ENCODE measurements at places on chromosomes 12 and 14.

- no peak for DNase-seq
Measured at GRCh38 chr14:87676814-87677437, 316.1 kb downstream of the GALC start.

DNA sequence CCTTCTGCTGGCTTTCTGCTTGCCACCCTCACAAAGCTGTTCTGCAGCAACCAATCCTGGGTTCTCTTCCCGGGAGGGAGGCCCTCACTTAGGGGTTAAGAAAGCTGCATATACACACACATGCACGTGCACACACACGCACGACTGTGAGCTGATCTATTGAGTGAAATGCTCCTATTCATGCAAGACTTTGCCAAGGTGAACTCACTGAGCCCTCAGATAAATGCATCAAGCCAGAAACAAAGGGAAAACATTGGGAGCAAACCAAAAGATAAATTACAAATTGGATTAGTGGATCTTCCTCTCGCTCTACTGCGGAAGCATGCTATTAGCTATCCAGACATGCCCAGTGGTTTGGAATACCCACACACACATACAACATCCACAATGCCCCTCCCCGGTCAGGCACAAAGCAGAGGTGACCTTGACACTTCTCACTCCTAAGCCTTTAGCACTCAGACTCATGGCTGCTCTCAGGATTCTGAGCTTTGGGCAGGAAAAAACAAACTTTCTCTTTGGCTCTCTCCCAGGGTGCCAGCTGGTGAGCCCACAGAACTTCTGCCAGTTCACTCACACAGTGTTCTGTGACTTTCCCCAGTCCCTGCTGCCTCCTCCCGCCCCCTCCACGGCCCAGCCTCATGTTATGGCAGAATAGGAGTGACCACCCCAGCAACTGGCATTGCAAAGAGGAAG is 320.0 kb downstream of the DPF3 start:
- DNase-seq: no peak

GRCh38 chr12:12521044-12521485 is 41.6 kb downstream of the DUSP16 start:
- DNase-seq: no peak

DNA sequence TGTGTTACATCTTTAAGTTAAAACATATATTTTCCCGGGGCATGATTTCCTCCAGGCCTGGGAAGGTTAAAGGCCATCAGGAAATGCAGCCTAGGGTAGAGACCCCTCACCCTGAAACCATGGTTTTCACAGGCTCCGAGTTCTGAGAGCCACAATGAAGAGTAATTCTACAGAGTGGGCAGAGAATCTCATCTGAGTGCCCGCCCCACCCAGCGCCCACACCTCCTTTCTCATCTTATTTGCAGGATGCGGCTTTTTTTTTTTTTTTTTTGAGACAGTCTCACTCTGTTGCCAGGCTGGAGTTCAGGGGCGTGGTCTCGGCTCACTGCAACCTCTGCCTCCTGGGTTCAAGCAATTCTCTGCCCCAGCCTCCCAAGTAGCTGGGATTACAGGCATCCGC is 170.7 kb downstream of the FOXN3 start:
- no peak for DNase-seq

GRCh38 chr14:74491956-74492775 is 939 bp downstream of the NPC2 start:
- DNase-seq: no peak

- no peak for DNase-seq
Measured at GRCh38 chr12:53380794-53381730, 1.1 kb downstream of the SP1 start.

- DNase-seq: no peak
Measured at GRCh38 chr12:3950714-3951320, 77.6 kb upstream of the PARP11 start.

- peak; percentile 75 for DNase-seq
Measured at GRCh38 chr12:115354007-115354890, 670.3 kb upstream of the TBX3 start.

DNA sequence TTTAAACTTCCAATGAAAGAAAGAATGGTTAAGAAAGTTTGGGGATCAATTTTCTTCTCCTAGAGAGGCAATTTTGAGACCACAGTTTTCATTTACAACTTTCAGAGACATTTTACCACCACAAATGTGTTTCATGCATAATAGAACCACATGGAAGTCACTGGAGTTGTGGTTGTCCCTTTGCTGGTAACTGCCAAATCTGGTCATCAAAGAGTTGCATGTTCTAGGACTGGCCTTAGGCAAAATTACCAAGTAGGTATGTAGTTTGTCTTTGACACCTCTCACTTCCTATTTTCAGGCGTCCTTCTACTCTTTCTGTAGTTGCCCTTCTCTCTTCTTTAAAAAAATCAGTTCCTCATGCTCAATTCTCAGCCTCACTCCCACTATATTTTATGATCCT is 54.3 kb upstream of the TMX1 start:
- DNase-seq: no peak

DNA sequence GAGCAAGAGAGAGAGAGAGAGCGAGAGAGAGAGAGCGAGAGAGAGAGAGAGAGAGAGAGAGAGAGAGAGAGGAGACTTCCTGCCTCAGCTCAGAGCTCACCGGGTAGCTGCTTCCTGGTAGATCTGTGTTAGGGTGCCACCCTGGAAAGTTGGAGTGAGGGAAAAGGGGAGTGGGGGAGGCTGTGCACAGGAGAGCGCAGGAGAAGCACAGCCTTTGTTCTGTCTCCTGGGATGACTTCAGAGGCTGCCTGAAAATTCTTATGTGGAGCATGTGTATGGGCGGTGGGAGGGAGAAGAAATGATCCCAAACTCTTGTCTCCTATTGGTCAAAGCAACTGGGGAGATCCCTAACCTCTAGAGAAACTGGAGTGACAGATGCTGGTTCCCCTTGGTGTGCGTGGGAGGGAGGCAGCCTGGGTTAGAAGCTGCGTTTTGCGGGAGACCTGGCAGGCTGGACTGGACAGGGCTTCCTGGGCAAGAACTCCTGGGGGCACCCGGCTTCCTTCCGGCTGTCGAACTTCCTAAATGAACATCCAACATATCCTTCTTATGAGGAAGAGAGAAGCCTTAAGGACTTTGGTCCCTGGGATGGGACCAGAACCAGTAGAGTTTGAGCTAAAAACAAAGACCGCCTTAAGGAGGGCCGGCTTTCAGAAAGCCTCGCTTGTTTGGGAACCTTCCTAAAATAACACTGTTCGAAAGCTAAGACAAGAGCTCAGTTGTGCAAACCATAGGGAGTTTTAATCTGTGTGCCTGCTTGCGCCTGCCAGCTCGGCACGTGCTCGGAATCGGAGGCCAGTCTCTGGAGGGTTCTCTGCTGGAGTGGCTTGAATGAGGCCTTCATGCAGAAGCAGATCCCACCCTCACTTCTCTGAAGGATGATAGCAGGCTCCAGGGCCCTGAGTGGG is 30.4 kb upstream of the BEGAIN start:
- peak; percentile 84 for DNase-seq

DNA sequence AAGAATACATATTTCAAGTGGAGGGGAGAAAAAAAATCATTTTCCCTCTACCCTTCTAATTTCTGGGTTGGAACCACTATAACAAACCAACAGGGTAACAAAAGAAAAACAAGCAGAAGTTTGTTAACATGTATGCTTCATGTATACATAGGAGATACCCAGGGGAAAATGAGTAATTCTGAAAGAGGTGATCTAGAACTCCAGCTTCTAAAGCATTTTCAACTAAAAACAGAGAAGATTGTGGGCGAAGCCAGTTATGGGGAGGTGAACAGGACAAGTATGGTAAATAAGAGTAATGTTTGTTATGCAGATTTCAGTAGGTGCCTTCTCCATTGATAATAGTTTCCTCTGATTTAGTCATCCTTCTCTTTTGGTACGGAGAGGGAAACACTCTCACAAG is 16.7 kb downstream of the FNTB start:
- no peak for DNase-seq

- DNase-seq: no peak
Measured at GRCh38 chr12:108191938-108192337, 62.9 kb downstream of the WSCD2 start.

DNA sequence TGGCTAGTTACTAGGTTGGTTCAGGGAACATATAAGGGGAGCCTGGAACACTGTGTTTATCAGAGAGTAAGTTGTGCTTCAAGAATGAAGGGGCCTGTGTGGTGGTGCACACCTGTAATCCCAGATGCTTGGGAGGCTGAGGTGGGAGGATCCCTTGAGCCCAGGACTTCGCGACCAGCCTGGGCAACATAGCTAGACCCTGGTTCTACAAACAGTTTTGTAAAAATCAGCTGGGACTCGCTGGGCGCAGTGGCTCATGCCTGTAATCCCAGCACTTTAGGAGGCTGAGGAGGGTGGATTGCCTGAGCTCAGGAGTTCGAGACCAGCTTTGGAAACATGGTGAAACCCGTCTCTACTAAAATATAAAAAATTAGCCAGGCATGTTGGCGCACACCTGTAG is 42.1 kb upstream of the GPR132 start:
- no peak for DNase-seq

GRCh38 chr12:132460571-132460970 is 29.4 kb upstream of the FBRSL1 start:
- peak; percentile 3 for DNase-seq

GRCh38 chr12:26523708-26524150 is 309.3 kb downstream of the ITPR2 start:
- peak; percentile 90 for DNase-seq

DNA sequence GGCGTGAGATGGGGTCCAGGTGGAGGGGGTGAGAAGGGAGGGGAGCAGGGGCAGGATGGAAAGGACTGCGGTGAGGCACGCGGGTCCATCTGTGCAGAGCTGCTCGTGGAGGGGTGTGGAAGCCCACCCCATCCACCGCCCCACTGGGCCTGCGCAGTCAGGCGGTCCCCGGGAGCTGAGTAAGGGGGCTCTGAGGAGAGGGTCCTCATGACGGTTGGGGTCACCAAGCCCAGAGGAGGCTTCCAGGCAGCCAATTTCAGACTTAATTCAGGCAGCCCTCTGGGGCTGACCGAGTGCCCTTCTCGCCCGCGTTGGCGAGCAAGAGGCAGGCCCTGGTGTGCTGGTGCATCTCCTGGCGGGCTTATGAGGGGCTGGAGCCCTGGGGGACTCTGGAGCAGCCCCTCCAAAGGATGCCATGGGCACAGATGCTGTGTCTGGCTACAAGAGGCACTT is 115.5 kb downstream of the KIF26A start:
- DNase-seq: no peak

DNA sequence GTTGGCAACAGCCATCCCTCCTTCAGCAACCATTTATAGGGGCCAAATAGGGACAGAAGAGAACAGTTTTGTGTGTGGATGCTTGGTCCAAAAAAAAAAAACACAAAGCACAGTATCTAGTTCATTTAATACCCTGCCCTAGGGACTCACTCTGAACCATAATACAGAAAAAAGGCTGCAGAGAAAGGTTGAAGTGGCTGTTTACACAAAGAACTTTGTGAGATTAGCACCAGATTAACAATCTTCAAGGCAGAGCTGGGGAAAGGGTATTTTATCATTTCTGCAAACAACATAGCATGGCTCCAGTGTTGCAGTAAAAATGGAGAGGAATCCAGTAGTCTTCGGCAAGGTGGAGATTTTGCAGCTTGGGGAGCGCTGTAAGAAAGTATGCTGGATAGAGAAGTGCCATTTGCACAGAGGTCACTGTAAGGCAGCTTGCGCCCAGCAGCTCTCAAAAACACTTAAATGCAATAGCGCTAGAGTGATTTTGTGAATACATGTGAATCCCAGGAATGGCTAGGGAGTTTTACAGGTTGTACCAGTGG is 124.2 kb upstream of the PLEKHA5 start:
- no peak for DNase-seq

GRCh38 chr14:50999726-51000125 is 55.4 kb upstream of the PYGL start:
- no peak for DNase-seq

DNA sequence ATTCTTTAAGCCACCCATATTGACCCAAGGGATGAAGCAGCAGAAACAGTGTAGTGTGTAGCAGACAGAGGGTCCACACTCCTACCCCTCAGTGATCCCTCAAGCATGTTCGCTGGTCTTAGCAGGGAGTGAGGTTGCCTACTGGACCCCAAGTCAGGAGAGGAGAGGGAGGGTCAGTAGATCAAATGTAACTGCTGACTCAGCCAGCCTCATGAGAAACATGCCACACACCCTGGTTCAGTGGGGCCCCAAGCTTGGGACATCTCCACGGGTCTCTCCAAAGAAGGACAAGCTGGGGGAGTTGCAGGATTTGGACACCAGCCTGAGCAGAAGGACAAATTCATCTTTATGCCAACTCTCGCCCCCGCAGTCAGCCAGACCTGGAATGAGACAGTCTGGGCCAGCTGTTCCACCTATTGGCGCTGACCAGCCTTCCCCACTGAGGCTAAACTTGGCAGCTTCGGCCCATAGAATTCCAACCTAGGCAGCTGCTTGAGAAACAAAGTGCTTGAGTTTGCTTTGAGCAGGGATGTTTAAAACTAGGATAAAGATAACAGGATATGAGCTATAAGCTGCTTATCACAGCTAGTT is 66.0 kb upstream of the ACTN1 start:
- no peak for DNase-seq

- DNase-seq: no peak
Measured at GRCh38 chr12:10901427-10901826, 7.9 kb downstream of the TAS2R13 start.

DNA sequence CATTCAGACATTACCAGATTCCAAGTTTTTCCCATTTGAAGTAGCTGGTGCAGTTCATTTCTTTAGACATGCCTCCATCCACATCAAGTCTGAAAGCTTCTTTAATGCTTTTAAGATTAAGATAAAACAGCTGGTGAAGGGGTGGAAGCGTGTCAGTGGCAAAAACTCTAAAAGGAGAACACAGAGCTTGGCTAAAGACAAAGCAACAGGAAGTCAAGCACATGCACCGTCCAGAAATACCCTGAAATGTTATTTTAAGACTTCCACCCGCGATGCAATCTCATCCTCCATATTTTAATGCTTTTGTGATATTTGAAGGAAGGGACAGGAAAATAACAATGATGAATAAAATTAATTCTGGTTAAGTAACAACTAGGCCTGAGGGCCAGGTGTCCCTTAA is 31.8 kb downstream of the PPM1H start:
- no peak for DNase-seq

GRCh38 chr14:95503365-95504134 is 12.9 kb downstream of the SYNE3 start:
- DNase-seq: no peak

DNA sequence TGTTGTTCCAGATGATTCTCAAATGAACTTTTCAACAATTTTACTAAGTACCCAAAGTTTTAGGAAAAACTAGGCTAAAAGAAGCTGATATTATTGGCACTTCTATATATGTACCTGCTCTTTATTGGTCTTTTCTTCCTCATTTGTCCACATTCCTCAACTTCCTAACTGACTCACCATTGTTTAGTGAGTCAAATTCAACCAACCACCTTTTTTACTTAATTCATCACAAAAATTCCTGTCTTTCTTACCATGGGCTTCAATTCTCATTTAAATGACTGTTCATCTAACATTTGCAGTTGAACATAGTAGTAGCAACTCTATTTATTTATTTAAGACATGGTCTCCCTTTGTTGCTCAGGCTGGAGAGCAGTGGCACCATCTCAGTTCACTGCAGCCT is 47.6 kb upstream of the SLC2A13 start:
- no peak for DNase-seq

- DNase-seq: no peak
Measured at GRCh38 chr12:9650151-9650576, 19.3 kb upstream of the CLEC2D start.

Measured in right cardiac atrium (tissue), 5 donors.